CD14-positive monocyte (primary cell): ENCODE measurements at places on chromosomes 13 and 19.

GRCh38 chr19:14127176-14127575, 9.2 kb downstream of the ASF1B start:
- peak; percentile 76 for DNase-seq

DNA sequence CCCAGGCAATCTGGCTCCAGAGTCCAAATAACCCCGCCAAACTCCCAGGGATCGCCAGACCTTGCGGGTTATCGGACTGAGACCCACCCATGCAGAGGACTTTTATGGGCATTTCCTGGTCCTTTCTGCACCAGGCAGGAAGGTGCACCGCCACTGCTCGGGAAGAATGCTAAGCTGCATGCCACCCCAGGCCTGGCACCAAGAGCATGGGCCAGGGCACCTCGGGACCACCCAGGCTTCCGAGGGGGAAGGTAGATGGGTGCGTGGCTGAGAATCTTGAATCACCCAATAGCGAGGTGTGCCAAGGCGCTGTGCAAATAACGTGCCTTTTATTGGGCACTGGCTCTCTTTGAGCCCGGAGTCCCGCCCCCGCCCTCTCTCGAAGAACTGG, 422 bp upstream of the ZNF575 start:
- DNase-seq, result no peak

GRCh38 chr13:62524498-62524897, 1108.8 kb upstream of the PCDH20 start:
- DNase-seq, result no peak

GRCh38 chr13:114142640-114143490, 10.4 kb upstream of the RASA3 start:
- DNase-seq, result peak; percentile 49

- DNase-seq, result no peak
These were observed 6.1 kb downstream of the OSCAR start for GRCh38 chr19:54094426-54095000.

DNA sequence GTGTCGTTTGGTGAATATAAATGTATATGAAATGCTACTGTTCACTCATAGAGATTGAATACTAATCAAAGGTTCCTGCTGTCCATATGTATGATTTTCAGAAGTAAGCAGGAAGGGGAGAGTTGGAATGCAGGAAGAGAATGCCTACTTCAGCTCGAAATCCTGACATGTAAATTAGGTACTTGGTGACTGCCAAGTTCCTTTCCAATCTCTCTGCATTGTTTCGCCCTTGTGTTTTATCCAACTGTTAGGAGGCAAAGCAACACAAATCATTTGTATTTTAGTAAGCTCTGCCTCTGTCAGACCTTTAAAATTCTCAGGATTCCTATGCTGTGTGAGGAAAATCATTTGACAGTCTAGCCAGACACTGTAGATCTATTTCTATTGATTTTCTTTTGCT, 9.0 kb downstream of the STARD13 start:
- DNase-seq, result no peak

- DNase-seq, result no peak
These were observed 45.9 kb downstream of the SPTBN4 start for GRCh38 chr19:40512473-40513344.
